ENCODE measurements at places on chromosomes 3 and 15.

GRCh38 chr3:193029800-193030199, 112.1 kb upstream of the MB21D2 start:
- no peak for DNase-seq

DNA sequence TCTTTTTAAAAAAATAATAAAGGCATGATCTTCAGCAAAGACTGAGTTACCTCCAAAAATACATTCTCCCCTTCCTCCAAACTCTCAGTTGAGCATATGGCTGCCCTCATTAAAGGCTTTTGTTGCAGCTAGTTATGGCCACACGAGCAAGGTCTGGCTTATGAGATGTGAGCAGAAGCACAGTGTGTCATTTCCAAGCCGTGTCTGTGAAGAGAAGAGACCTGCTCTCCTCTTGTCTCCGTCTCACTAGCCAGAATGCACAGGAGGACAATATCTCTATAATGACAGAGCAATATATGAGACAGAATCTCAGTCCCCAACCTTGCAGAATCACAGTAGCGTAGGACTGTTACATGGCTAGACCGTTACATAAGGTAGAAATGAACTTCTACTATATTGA, 152.3 kb downstream of the MAGI1 start:
- no peak for DNase-seq

GRCh38 chr3:76310667-76311066, 525.3 kb upstream of the ZNF717 start:
- no peak for DNase-seq

DNA sequence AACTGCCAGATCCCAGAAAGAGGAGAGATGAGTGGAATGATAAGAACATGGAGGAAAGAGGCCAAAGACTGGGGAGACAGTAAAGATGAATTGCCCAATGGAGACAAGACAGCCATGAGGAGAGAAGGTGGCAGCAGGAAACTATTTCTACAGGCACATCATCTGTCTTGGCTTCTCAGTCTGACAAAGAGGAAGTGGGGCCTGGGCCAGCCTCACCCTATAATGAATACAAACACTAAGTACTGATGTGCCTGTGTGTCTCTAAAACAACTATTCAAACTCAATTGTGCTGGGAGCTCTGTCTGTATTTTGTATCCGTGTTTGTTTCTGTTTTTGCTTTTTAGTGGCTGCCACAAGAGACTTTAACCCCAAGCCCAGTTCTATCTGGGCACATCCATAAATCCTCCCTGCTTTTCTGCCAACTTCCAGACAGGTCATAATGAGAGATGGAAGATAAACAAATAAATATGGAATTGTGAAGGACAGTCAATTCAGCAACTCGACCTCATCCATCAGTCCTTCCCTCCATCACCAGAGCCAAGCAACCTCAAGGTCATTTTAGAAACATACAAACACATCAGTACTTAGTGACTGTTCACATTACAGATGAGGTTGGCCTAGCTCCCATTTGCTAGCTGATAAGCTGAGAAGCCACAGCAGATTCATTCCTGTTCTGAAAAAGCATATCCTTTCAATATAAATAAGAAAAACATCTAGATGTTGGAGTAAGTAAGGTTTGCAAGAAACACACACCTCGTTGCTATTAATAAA, 116.7 kb downstream of the CADPS start:
- no peak for DNase-seq

DNA sequence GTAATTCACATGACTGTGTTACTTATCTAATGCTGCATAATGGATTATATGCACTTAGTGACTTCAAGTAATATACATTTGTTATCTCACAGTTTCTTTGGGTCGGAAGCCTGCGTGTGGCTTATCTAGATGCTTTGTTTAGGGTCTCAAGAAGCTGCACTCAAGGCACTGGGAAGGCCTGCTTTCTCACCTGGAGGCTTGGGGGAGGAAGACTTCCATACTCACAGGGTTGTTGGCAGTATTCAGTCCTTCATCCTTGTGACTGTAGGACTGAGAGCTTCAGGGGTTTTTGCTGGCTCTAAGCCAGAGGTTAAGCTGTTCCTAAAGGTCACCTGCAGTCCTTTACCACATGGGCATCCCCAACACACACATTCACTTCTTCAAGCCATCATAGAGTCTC, 22.6 kb downstream of the TAFA4 start:
- no peak for DNase-seq

DNA sequence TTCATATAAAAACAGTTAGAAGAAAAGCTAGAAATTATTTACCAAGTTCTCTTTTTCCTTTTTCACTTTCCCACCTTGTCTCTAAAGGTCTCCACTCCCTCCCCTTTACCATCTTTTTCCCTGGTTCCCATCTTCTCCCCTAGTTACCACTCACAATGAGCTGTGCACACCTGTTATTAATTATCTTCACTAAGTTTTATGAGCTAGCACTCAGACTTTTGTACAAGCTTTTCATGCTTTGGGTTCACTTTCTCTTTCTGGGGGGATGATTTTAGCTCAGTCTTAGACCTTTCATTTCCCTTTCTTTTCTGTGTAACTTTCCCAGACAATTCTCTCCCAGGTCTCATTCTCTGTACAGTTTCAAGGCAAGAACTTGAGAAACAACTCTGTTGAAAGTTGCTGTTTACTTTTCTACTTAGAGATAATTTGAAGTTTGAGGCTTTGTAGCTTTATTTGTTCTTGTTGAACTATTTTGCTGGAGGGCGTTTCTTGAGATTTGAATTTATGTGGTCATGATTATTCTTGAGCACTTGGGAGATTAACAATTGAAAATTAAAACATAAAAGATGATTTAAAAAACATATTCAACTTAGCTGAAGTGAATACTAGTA, 24.0 kb upstream of the AADAC start:
- DNase-seq, result no peak

- no peak for DNase-seq
Observed at GRCh38 chr15:80240276-80240675, 11.7 kb downstream of the CTXND1 start.

DNA sequence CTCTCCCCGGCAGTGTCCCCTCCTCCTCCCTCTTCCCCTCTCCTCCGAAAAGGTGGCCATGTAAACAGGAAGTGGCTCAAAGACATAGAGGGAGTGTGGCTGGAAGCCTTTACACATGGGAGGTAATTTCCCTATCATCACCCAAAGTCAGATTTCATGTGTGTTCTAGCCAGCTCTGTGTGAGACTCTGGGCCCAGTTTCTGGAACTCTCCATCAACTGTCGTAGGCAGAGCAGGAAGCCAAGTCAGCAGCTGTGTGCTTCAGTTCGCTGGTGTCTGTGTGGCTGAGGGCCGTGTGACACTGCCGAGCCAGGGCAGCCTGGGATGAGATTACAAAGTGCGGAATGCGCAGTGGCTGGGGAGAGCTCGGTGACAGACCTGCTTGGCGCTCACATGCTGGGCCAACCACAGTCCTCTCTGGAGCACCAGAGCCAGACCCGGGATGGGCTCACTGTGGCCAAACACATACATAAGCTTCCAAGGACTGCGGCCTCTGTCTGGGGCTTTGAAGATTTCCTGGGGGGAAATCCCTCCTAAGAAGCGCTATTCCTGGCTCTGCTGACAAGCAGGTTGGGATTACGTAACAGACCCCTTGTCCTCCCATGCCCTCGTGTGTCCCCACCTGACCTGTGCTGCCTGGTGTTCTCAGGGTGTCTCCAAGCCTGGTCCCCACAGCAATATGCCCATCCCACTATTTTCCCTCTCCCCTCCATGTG, 50.7 kb downstream of the UMPS start:
- DNase-seq, result no peak

- DNase-seq, result no peak
Observed at GRCh38 chr3:152211655-152212054, 57.1 kb upstream of the MBNL1 start.

- DNase-seq, result peak; percentile 89
Observed at GRCh38 chr3:42502429-42503250, at the start of gene VIPR1. Gene VIPR1, plus strand, starts transcription at chr3:42502643. Its CDS starts 93 bp downstream, at chr3:42502736.

DNA sequence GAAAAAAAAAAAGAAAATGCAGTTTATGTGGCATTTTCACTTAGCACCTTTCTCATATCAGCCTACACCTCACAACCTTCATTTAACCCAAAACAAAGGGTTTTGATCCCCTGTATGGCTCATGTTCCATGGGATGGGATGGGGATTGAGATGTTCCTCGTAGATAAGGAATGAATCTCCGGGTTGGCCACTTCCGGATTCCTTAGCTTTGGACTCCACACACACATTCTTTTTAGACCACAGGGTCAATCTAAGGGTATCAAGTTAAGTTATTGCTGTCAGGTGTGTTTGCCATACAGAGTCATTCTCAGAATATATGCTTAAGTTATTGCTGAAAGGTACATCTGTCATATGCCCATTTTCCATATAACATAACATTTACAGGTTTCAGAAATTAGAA, 301.4 kb upstream of the TGFBR2 start:
- DNase-seq, result no peak

GRCh38 chr3:152472672-152472954, 203.9 kb downstream of the MBNL1 start:
- DNase-seq, result no peak

DNA sequence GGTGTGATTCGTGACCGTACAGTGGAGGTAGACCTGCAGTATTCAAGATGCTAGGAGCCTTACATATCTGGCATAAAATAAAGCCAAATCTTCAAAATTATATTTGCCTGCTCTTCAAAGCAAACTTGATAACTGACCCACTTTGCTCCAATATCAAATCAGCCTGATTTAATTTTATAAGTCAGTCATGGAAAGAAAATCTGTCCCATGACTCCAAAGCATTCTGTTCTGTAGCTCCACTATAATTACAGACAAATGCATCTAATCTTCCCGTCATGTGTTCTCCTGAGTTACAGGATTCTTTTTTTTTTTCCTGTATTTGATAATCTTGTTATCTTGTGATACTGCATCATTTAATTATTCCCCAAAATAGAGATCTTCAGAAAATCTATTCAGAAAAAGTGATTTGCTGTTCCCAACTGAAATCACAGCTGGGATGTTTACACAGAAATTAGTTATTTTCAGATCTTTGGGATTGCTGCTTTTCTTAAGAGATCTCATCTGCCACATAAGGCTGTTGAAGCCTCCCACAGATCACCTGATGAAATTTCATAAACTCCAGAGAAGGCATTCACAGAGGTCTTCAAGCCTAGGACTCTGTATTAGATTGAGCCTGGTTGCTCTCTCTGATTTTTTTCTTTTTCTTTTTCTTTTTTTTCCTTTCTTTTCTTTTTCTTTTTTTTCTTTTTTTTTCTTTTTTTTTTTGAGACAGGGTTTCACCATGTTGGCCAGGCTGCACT, 27.2 kb downstream of the TIMP4 start:
- no peak for DNase-seq

- DNase-seq, result no peak
Observed at GRCh38 chr3:139394116-139394515, 4.7 kb upstream of the COPB2 start.

GRCh38 chr3:30631243-30631904, 25.0 kb downstream of the TGFBR2 start:
- no peak for DNase-seq

- DNase-seq, result no peak
Observed at GRCh38 chr3:32097768-32098167, 8.7 kb upstream of the GPD1L start.

DNA sequence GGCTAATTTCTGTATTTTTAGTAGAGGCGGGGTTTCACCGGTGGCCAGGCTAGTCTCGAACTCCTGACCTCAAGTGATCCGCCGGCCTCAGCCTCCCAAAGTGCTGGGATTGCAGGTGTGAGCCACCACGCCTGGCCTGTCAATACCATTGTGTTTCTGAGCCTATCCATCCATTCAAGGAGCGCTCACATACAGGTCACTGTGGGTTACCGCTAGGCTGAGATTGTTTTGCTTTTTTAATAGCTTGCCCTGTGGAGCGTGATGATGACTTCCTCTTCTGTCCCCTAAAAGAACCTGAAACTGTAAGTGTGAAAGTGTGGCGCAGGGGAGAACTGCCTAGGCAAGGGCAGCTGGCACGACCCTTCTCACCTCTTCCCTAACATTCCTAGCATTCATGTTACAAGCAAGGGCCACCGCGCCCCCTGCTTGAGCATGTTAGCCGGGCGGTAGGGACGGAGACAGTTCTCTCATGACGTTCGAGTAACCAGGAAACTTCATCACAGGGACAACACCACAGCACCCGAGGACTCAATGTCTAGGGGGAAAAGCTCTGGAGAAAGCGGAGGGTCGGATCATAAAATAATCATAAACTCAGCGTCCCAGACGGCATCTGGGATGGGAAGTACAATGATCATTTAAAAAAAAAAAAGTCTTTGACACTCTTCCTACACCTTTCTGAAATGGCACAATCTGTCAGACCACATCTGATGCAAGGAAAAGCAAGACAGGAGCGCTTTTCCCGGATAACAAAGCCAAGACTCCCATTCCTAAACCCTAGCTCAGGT, 790 bp downstream of the LAMP3 start:
- no peak for DNase-seq

DNA sequence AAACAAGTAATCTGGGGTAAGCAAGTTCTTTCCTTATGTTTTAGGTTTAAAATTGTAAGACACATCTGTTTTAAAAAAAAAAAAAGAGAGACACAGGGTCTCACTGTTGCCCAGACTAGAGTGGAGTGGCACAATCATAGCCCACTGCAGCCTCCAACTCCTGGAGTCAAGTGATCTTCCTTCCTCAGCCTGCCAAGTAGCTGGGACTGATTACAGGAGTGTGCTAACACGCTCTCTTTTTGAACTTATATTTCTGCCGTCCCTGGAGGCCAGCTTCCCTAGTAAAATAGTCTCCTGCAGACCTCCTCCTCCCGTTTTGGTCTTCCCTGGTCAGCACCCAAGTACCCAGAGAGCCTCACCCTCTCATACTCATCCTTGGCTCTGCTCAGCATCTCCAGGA, 35.5 kb downstream of the DCP1A start:
- DNase-seq, result no peak

DNA sequence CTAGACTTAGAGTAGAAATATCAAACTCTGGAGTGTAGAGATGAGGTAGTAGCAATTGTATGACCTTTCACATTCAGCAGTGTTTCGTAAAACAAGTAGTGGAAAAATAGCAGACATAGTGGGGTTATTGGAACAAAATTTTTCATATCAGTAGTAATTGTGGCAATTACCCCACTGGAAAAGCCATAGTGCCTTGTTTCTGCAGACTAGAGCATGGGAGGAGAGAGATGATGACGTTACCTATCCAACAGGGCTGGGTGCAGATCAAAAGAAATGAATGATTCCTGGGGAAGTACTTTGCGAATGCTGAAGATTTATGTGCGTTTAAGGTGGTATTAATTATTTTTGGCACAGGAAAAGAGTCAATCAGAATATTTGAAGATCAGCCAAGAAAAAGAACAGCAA, 147.0 kb upstream of the LRRFIP2 start:
- DNase-seq, result no peak

- DNase-seq, result no peak
Observed at GRCh38 chr3:2158828-2159227, 60.2 kb downstream of the CNTN4 start.

GRCh38 chr3:128359846-128360642, 106.6 kb downstream of the DNAJB8 start:
- DNase-seq, result no peak

GRCh38 chr15:88894819-88895767, at the start of gene HAPLN3:
Gene HAPLN3, minus strand, starts transcription at chr15:88895544. Its CDS starts 8,246 bp downstream, at chr15:88887298.
- DNase-seq, result peak; percentile 42

- no peak for DNase-seq
Observed at GRCh38 chr3:189737071-189737470, 105.9 kb downstream of the TP63 start.

Measured in activated naive CD8-positive, alpha-beta T cell treated with anti-CD3 and anti-CD28 coated beads, Interleukin-2, amount 50 U/mL, for 16 hours (primary cell).